ENCODE measurements at places on chromosomes 5 and 9.
A peak's percentile ranks its signal among the peaks of the same experiment; 100 is the strongest.

DNA sequence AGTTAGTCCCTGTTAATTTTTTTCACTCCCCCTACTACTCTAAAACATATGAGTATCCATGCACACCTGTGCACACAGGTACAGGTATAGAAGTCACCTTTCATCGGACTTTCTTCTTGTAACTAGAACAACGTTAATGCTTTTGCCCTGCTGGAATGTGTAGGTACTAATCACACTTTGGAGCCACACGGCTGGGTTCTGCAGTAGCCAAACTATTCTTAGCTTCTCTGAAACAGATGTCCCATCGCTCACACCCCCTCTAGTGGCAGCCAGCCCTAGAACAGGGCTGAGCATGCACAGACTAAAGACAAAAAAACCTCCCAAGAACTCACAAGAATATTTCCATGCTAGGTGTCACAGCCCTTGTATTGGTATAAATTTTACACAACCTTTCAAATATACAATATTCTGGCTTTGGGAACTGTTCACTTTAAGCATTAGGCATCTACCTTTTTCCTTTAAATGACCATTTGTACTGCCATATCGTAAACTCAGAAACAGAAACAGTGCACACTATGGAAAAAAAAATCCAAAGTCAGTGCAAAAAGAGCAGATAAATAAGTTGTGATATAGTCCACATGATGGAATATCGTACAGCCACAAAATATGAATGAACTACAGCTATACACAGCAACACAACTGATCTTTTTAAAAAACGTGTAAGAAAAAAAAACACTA, 64.0 kb downstream of the RETREG1 start:
- peak; percentile 47 for DNase-seq

GRCh38 chr9:135989722-135990467, 28.7 kb upstream of the UBAC1 start:
- peak; percentile 63 for DNase-seq

DNA sequence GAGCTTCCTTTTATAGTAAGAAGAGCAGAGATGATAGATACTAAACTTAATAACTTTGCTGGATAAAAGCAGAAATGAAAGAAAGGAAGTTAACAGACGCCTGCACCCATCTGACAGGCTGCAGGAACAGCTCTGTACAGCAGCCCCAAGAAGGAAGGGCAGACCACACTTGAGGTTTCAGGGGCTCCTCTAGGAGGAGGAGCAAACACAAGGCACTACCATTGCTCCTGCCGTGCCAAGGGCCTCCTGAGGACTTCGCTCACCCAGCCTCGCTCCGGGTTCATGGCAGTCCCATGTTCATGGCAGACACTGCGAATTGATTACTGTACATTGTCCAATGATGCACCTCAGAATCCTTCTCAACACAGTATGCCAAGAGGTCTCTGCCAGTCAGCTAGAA, 85.1 kb downstream of the AMBP start:
- no peak for DNase-seq

GRCh38 chr5:42767491-42768105, 11.0 kb downstream of the CCDC152 start:
- DNase-seq: peak; percentile 22

- no peak for DNase-seq
Measured at GRCh38 chr9:70947086-70947485, 174.3 kb downstream of the TRPM3 start.

DNA sequence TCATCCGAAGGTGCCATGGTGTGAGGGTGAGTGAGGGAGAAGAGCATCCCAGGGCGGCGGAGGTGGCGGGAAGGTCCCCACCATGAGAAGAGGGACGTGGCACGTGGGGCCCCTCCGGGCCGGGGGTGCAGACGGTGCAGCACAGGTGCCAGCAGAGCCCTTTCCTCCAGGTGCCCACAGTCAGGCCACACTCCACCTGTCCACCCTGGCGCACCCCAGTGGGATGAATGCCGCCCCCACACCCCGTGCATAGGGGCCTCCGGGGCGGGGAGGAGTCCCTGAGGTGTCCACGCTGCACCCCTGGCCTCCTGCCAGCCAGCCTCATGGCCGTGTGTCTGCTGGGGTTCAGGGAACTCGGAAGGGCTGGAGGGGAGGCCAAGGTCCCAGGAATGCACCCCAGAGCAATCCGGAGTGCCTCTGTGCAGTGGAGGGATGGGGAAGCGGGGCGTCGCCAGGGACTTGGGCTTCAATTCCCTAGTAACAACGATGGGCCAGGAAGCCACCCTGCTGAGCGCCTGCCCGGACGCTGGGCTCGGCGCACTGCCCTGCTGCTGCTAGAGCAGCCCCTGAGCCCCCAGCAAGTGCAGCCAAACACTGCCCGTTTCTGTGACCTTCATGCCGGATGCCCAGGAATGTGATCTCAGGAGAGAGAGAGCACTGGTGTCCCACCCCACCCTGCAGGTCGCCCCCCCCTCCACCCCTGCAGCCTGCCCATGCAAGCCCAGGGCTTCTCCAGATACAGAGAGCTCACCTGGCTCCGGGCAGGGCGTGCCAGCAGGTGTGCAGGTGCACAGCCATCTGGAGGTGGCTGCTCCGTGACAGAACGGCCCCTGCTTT, 8.8 kb upstream of the NACC2 start:
- DNase-seq: peak; percentile 80

DNA sequence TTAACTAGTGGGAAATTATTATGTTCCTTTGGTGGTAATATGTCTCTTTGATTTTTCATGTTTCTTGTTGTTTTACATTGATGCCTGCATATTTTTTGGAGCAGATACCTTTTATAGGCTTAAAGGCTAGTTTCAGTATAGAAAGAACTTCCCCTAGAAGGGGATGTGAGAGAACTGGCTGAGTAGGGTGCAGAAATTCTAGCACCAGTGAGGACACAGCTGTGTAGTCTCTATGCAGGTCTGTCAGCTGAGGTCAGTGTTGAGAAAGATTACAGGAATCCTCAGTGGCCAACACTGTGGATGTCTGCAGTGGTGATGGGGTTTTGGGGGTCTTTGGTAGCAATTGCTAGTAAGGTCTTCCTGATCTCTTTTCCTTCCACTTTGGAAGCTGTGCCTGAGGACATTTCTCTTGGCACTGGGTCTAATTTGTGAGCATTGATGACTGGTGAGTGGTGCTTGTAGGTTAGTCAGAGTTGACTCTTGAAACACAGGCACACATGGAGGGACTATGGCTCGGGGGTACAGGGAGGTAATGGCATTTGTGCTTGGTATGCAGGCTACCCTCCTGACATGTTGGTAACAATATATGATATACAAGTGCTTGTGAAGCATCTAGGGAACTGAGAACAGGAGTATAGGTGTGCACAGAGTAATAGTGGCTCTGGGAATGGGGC, 221.4 kb downstream of the SPATA31D1 start:
- DNase-seq: no peak

- DNase-seq: no peak
Measured at GRCh38 chr9:109766351-109766750, 13.6 kb upstream of the PALM2AKAP2 start.

DNA sequence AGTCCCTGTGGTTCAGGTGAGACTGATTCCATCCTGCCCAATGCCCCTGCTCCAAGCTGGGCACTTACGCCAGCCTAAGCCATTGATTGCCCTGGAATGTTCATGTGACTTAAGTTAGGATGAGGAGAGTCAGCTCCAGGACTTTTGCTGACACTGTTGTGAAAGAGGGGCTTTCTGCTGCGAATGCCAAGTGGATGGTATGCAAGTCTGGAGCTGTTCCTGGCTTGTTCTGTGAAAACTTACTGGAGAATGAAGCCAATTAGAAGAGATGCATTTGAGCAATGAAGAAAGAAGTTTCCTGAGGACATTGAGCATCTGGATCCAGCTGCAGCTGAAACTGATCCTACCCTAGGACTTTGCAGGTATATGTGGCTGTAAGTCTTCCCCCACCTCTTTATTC, 61.2 kb upstream of the ZFR start:
- DNase-seq: no peak

- DNase-seq: peak; percentile 50
Measured at GRCh38 chr5:36944607-36945225, 68.1 kb downstream of the NIPBL start.

DNA sequence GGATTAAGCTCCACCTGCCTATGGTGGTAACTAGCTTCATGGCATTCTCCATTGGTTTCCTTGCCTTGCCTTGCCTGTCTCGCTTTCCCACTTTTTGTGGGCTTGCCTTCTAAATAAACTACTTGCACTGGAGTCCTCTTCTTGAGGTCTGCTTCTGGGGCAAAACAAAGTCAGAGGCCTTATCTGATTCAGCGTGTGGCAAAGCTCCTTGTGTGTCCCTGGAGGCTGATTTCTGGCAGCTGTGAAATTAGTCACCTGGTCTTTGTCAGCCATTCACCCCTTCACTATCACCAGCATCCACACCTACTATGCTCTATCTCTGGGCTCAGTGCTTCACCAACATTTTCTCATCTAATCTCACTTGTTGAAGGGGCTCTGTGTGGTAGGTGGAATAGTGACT, 176.2 kb downstream of the SEC61B start:
- DNase-seq: no peak

GRCh38 chr9:18795947-18796671, 236.9 kb downstream of the SAXO1 start:
- DNase-seq: peak; percentile 42

DNA sequence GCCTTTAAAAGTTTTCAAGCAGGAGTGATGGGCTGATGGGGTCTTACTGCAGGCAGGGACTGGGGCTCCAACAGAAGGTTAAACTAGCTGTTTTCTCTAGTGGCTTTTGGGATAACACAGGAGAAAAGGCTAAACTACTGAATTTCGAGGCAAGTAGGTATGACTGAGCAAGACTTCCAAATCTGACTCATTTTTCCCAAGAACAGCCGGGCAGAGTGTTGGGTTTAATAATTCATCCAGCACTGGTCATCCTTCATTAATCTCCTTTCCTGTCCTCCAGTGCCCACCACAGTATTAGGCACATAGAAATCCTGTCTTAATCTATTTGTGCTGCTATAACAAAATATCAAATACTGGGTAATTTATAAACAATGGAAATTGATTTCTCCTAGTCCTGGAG, 20.5 kb downstream of the MSX2 start:
- DNase-seq: no peak

Data from NCI-H345 (cell line).